Head of caudate nucleus (tissue), 42 donors: ENCODE measurements at places on chromosomes 16 and 17.

- DNase-seq = no peak
These were observed 8.4 kb upstream of the MED9 start for GRCh38 chr17:17468217-17469010.

DNA sequence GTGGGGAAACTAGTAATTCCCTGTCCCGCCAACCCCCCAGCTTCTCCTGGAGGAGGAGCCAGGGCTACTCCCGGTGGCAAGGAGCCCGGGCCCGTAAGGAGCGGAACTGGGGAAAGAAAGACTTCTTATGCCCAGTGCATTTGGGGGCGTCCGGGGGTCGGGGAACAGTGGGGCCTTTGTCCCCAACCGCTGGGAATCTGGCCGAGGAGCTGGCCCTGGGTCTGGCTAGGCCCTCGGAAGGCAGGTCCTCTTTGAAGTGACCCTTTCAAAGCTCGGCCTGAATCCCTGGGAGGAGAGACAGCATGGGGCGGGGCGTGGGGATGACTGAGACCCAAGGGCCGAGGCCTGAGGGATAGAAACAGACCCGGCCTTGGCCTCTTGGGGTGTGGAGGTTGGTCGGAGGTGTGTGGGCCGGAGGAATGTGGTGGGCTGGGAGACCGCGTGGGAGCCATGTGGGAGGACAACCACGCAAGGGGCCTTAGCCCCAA is 6.0 kb downstream of the ARHGAP23 start:
- DNase-seq = peak; percentile 81

- no peak for DNase-seq
These were observed 23.0 kb downstream of the NSMCE1 start for GRCh38 chr16:27245276-27246172.

GRCh38 chr17:574061-574460 is 140.6 kb downstream of the VPS53 start:
- no peak for DNase-seq

GRCh38 chr17:51013322-51013721 is 107.3 kb downstream of the SPAG9 start:
- no peak for DNase-seq

DNA sequence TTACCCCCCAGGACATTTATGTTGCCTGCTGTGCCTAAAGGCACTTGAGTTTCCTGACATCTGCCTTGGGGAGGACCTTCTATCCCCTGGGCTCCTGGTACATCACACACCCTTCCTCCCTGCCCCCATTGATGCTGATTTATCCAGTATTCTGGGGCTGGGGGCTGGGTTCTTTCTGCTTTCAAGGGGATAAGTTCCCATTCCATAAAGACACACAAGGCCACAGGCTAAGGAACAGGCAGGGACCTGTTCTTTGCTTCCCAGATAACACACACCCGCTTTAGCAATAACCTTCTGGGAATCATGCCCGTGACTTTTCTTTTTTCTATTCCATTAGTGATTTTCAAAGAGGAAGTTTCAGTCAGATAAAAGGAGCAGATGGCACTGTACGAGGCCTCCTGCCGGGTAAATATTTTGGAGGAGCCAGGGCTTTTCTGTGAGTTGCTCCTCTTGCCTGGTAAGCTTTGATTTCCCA is 30.6 kb downstream of the CHD9 start:
- DNase-seq = no peak

- no peak for DNase-seq
These were observed at the start of gene USP22 for GRCh38 chr17:21042458-21043295. USP22 (minus strand) TSS chr17:21043011; CDS start chr17:21042835, 176 bp downstream.

- DNase-seq = no peak
These were observed 112.9 kb downstream of the GP2 start for GRCh38 chr16:20214401-20214800.

- DNase-seq = no peak
These were observed 23.6 kb downstream of the SEZ6 start for GRCh38 chr17:28982131-28982793.

GRCh38 chr16:89033796-89034572 is 57.0 kb upstream of the CBFA2T3 start:
- DNase-seq = no peak

- DNase-seq = peak; percentile 75
These were observed 51.2 kb upstream of the DHX40 start for GRCh38 chr17:59513934-59514841.

DNA sequence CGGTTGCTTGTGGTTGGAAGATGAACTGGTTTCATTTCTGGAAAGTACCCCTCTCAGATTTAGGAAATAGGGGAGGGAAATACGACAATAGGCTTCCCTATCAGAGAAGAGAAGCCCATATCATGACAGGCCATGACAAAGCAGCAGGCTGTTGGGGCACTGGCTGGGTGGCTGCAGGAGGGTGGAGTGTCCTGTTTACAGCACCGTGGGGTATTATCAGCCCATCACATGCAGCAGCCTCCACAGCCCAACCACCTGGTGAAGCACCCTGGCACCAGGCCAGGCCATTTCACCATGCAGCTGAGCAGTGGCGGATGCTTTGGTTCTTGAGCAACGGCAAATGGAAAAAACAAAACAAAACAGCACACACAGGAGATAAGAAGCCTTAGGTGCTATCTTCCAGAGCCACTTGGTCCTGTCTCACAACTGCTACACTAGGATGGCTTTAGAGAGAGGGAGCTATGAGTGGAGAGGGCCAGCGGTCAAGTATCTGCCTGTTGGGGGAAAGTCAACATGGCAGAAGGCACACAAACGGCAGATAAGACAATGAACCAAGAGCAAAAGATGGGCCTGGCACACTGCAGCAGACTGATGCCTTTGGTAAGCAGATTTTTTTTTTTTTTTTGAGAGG is 24.2 kb downstream of the FAM117A start:
- no peak for DNase-seq

GRCh38 chr17:36592316-36592715 is 637 bp downstream of the DHRS11 start:
- DNase-seq = no peak

DNA sequence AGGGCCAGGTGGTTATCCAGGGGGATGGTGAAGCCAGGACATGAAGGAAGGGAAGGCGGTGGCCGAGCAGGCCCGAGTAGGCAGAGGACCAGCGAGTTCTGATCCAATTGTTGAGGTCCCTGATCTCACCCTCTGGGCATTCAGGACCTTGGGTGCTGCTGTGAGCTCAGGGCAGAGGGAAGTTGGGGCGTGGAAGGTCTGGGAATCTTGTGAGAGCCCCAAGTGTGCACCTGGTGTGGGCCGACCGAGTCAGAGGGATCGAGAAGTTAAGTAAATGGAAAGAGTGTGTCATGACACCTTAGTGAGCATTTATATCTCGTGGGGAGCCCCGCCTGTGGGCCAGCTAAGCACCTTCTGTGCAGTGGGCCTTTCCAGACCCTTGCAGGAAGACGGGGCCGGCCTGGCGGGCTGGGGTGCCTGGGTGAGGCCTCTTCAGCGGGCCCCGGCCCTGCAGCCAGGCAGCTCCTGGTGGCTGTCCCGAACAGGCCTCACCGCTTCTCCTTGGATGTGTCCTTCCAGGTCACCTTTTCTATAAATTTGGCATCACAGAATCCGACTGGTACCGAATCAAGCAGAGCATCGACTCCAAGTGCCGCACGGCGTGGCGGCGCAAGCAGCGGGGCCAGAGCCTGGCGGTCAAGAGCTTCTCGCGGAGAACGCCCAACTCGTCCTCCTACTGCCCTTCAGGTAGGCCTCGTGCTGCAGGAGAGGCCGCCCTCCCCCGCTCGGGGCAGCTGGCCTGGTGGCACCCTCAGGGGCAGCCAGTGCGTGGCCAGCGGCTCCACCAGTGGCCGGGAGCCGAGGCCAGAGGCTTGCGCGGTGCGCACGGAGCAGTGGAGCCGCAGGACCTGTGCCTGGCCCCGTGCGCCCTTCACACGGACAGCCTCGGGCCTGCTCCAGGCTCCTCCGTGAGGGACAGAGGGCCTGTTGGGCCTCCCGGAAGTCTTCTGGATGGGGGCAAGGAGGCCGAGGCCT is 76.0 kb downstream of the BANP start:
- DNase-seq = no peak

DNA sequence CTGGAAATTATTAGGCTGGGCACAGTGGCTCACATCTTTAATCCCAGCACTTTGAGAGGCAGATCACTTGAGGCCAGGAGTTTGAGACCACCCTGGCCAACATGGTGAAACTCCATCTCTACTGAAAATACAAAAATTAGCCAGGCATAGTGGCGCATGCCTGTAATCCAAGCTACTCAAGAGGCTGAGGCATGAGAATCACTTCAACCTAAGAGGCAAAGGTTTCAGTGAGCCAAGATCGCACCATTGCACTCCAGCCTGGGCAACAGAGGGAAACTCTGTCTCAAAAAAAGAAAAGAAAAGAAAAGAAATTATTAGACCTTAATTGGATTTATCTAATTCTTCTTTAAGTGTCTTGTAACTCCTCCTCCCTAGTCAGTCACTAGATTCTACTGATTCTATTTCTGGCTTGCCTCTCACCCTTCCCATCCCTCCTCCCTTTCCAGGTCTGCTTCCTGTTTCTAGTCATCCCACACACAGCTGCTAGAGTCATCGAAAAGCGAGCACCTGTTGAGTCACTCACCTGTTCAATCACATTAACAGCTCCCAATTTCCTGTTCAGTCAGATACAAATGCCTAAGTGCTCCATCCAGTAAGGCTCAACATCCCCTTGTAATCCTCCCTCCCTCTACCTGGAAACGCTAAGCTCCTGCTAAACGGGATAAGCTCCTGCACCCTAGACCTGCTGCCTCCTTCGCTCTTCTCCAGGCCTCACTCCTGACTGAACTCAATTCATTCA is 34.6 kb downstream of the ERN1 start:
- DNase-seq = peak; percentile 20

DNA sequence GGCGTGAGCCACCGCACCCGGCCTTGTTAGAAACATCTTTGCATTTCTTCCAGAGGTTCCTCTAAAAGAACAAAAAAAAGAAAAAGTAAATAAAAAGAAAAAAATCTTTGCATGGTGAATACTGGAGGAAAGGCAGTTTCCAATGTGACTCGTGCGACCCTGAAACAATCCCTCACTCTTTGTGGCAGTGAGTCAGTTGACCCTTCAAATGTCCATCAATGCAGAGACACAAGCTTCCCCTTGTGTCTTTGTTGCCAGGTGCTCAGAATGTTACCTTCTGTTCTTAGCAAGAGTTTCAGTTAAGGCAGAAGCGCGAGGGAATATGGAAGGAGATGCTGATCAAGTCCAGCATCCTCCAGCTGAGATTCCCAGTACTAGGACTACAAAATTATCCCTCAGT is 16.4 kb downstream of the CACNG4 start:
- DNase-seq = no peak

DNA sequence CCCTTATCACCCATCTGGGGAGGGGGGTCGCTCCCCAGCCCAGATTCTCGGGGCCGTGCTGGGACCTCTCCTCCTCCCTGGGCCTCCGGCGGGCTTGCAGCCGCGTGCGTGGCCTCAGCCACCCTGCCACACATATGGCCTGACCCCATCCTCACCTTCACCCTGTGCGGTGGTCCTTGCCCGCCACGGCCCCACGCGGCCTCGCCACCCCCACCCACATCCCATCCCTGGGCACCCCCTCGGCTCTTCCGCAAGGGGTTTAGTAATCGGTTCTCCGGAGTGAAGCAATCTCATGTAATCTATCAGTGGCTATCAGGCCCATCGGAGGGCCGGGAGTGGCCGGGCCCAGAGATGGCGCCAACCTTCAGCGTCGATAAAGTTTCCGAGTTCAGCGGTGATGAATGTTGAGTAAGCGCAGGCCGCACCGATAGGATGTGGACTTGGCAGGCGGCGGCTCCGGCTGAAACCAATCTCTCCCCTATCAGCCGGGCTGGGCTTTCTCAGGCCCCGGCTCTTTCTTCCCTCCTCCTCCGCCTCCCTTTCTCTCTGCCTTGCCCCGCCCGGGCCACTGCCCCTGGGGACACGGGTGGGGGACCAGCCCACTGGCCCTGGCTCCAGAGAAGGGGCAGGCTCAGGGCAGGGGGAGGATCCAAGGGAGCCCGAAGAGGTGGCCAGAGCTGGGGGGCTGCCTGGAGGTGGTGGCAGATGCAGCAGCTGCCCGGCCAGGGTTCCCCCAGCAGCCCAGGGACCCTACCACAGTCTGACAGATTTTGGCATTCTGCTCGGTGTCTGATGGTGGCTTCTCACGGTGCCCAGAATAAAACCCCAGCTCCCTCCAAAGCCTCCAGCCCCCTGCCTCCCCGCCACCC is 20.8 kb downstream of the ZFPM1 start:
- DNase-seq = no peak

- DNase-seq = peak; percentile 7
These were observed 34.9 kb upstream of the ZNF469 start for GRCh38 chr16:88347656-88348376.

DNA sequence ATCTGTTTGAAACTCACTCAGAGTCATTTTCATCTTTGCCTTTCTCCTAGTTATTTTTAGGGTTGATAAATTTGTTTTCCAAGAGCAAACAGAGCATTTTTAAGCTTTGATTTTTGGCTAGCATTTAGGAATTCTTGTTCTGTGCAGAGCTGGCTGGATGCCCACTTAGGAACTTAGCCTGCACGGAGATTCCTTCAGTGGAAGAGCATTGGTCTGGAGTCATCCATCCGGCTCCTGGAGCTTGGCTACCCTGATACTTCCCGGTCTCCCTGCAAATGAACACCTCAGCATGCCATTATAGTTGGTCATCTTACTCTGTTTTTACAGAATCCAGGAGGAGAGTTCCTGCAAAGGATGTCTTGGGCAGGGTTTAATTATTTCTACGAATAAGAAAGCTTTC is 57.1 kb downstream of the SPECC1 start:
- no peak for DNase-seq

DNA sequence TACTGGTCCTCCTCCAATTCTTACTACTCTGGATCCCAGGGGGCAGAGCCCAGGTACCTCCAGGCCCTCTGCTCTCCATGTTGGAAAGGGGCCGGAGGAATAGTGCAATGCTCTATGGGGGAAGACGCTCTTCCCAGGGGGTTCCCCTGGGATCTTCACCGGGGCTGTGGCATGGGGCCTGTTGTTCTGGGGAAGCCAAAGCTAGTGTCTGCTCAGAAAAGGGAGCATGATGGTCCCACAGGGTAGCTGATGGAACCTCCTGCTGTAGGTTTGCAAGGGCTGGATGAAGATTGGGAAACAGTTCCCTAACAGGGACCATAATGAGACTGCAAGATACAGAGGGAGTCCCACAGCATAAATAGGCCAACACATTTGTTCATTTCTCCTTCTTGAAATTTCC is 114.7 kb downstream of the IRX5 start:
- DNase-seq = no peak

DNA sequence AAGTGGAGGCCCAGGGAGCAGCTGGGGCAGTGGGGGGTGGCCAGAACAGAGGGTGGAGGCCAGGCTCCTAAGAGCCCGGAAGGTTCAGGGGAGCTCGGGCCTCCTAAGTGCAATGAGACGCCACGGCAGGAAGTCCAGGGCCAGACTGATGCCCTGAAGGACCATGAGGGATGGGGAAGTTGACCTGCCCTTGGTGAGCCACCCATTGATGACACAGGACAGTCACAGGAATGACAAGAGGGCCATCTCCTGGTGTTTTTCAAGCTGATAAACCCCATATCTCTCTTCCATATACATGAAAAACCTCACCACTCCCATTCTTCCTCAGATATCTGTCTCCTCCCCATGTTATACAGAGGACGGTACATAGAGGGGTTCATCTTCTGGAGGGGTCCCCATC is 5.8 kb upstream of the MRPL58 start:
- DNase-seq = no peak

GRCh38 chr16:81198635-81199034 is 39.9 kb upstream of the BCO1 start:
- peak; percentile 54 for DNase-seq

- DNase-seq = no peak
These were observed 6.7 kb downstream of the NEK8 start for GRCh38 chr17:28735242-28735722.
